CD4-positive, alpha-beta memory T cell (primary cell): ENCODE measurements at places on chromosomes 12 and 14.

- no peak for DNase-seq
Observed at GRCh38 chr14:35395283-35395682, 9.3 kb downstream of the NFKBIA start.

DNA sequence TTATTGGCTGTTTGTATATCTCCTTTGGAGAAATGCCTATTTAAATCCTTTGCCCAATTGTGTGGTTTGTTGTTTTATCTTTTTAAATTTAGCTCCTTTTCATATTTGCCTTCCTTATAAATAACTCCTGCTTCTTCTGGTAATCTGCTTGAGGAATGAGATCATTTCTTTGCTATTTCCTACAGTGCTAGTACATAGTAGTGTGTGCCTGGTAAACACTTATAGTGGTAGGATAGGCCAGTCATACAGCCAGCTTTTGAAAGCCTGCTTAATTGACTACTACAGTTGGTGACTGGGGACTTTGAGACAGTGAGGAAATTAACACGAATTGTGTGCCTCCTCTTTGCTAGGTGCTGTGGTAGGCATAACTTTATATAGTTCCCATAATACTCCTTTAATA is 68.7 kb downstream of the BORCS5 start:
- DNase-seq, result no peak

- DNase-seq, result no peak
Observed at GRCh38 chr14:78157494-78158437, 12.4 kb upstream of the NRXN3 start.

DNA sequence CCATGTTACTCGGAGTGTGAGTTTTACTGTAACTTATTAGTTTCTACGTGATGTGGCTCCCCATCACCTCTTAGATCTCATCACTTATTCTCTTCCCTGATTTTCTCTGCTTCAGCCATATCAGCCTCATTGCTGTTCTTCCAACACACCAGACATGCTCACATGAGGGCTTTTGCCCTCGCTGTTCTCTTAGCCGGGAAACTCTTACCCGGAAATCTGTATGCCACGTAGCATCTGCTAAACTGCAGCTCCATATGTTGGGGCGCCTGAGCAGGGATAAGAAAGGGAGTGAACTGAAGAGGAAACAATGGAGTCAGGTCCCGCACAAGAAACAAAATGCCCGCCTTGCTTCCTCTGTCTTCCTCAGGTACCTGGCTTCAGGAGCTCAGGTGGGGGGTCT is 16.6 kb downstream of the SMUG1 start:
- no peak for DNase-seq

DNA sequence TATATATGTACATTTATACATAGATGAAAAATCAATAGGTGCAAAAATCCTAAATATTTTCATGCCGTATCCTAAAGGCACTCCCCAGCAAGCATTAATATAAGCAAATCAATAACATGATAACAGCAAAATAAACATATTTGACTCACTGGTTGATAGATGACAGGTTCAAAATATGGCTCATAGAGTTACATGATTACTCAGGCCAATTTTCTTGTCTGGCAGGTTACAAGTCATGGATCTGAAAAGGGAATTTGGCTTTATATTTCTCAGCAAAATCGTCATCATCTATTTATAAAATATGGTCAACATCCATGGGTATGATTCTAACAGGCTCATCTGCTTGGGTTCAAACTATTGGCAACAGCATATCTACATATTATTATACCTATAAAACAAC is 34.9 kb upstream of the SYT1 start:
- no peak for DNase-seq

DNA sequence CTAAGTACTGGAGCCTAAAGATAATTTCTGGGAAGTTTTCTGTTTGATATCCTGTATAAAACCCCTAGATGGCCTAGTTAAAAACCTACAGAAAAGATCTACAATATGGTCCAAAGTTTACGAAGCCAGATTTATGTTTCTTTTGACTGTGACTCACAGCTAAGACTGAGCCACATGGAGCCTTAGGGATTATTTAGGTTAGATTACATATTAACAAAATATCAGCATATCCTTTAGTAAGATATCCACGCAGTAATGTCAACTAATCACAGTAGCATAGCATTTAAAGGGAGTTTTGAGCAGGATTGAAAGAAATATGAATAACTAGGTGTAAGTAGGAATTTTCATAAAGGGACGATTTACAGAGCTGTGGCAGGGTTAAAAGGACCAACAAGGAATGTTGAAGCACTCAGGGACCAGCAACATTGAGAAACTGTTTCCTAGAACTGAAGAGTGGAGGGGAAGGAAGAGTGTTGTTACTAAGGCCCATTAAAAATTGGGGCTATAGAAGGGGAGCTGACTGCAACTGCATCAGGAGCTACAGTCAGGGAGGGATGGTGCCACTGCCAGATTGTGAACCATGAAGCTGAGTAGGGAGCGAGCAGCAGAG is 155.5 kb downstream of the DACT1 start:
- no peak for DNase-seq

DNA sequence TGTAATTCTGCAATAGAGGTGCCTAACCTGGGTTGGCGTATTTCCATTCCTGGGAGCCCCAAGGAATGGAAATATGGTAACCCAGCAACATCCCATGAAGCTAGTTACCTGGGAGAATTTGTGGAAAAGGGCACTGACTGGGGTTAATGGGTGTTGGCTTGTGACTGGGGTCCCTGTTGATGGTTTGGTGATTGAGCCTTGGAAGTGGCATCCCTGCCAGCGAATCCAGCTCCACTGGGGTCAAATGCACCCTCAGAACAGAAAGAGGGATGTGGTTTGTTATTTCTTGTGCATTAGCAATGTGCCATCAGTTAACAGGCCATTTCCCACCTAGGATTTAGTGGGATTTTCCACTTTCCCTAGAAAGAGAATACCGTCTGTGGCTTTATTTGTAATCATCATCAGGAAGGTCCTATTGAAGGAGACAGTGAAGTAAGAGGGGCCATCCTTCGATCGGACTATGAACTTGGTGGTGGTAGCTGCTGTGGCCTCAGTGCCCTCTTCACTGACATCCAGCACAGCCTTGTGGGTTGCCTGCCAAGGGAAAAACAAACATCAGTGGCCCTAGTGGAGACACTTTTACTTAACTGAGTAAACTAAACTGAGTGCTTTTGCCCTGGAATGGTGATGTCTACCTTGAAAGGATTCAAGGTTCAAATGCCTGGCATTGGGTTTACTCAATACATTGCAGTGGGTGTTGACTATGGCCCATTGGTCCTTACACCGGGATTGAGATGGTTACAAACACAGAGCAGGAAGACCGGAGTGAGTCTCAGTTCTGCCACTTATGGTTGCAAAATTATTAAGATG is 10.4 kb upstream of the SERPINA11 start:
- no peak for DNase-seq

- DNase-seq, result no peak
Observed at GRCh38 chr14:68762953-68763764, 29.7 kb downstream of the ZFP36L1 start.

DNA sequence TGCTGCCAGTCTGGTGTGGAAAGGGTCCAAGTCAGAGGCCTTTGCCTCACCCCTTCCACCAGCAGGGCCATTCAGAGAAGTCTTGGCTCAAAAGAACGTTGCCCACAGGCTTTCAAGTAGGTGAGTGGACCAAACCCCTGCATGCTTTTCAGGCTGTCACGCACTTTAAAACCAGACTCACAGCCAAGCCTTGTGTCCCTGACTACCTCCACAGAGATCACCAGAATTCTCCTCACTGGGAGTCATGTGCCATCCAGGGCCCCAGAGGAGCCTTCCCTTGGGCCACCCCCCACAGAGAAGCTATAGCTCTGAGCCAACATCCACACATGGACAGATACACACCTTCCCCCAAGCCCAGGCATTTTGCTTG is 283.1 kb downstream of the DPF3 start:
- DNase-seq, result no peak

GRCh38 chr12:95335948-95336347 is 118.3 kb downstream of the VEZT start:
- no peak for DNase-seq

- no peak for DNase-seq
Observed at GRCh38 chr14:68144051-68144681, 324.6 kb downstream of the RAD51B start.

- DNase-seq, result no peak
Observed at GRCh38 chr12:116116650-116117424, 160.7 kb downstream of the MED13L start.

- DNase-seq, result no peak
Observed at GRCh38 chr14:21169573-21169972, 13.7 kb upstream of the OR5AU1 start.

DNA sequence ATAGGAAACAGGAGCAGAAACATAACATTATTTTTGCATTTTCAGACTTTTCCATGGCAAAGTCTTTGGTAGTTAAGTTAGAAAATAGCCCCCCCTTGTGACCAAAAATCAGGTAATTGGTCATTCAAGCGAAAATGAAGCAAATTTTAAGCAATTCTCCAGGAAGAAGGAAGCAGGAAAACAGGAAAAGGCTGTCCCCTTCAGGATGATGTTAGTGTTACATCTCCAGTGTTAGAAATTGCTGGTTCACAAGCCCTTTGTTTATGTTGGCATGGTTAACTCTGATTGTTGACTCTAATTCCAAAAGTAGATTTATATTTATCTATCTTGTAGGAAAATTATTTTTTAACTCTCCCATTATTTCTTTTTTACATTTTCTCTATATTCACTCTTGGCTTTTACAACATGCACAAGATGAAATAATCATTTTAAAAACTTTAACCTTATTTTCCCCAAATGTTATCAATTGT is 18.8 kb upstream of the GAS2L3 start:
- DNase-seq, result no peak

GRCh38 chr14:64681796-64682710 is 22.2 kb upstream of the PLEKHG3 start:
- DNase-seq, result no peak

- DNase-seq, result peak; percentile 87
Observed at GRCh38 chr12:112937741-112938719, at the start of gene OAS3. Gene OAS3 (plus strand): TSS chr12:112938474. CDS start chr12:112938531, 57 bp downstream.

DNA sequence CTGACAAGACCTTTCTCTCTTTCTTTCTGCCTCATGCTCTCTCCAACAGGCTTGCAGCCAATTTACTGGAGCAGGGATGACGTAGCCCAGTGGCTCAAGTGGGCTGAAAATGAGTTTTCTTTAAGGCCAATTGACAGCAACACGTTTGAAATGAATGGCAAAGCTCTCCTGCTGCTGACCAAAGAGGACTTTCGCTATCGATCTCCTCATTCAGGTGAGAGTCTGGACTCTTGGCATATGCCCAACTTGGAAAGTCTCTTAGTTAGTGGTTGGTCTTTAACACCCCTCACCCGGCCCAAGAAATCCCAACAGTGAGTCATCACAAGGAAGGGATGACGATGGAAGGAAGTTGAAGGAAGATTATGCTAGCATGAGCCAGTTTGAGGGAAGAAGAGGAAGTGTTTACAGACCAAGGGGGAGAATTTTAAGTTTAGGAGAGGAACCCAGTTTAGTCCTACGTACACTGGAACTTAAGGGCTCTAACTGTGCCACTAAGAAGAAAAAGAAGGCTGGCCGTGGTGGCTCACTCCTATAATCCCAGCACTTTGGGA is 189.7 kb downstream of the ETV6 start:
- DNase-seq, result no peak

DNA sequence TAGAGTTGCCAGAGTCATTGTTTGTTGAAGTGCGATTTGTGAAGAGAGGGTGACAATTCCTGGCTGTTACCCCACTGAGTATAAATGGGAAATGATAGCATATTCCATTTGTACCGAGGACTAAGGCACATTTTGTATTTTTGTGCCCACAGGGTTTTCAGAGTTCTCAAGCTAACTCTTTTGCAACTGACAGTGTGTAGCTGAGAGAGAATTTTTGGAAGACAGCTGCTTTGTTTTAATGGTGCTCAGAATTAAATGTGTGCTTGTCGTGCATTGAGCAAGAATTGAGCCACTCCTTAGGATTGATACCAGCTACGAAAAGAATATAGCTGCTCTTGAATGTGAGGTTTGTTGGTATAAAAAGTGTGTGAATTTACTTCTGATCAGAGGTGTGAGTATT is 21.7 kb downstream of the ANKRD13A start:
- DNase-seq, result no peak

GRCh38 chr14:55382483-55382882 is 29.1 kb downstream of the ATG14 start:
- DNase-seq, result no peak

GRCh38 chr14:53695692-53696214 is 260.9 kb downstream of the BMP4 start:
- DNase-seq, result no peak

GRCh38 chr12:94309373-94309772 is 150.3 kb downstream of the CEP83 start:
- no peak for DNase-seq

- no peak for DNase-seq
Observed at GRCh38 chr14:99679996-99680395, 4.1 kb upstream of the CYP46A1 start.

- DNase-seq, result no peak
Observed at GRCh38 chr14:92362781-92363235, 39.8 kb downstream of the SLC24A4 start.

- DNase-seq, result no peak
Observed at GRCh38 chr14:69424149-69424923, 25.8 kb downstream of the SLC39A9 start.

- no peak for DNase-seq
Observed at GRCh38 chr14:55518391-55518790, 61.6 kb upstream of the KTN1 start.

GRCh38 chr12:27573972-27574371 is 50.0 kb downstream of the PPFIBP1 start:
- no peak for DNase-seq

GRCh38 chr12:43361031-43361710 is 190.8 kb downstream of the ADAMTS20 start:
- DNase-seq, result no peak

DNA sequence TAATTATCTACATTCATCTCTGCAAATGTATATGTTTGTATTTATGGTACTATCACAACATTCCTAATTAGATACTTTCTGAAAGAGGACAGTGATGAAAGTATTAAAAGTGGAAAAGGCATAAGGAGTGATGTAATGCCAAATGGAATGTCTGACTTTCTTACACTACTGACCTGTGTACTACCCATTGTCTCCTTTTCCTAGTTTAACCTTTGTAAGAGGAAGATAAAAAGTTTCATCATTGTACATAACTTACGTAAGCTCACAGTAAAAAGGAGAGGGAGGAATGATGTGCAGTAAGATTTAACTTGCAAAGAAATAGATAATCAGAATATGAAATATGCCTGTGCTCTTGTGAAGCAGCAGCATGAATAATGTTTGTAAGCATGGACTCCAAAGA is 55.9 kb downstream of the SOX5 start:
- DNase-seq, result no peak

DNA sequence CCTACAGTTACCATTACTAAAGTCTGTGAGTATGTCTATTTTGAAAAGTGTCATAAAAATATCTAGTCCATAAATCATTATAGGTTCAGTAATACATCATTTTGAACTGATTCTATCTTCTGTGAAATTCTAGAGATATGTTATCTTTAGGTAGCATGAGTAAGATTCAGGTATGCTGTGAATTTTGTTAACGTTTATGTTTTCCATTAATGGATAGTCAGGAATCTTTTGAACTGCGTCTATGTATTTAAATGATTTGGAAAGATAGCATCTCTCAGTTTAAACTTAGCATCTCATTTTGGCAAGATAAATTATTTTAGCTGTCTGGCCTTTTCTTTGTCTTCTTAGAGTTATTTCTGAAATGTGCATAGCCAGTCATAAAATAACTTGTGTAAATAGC is 8.3 kb downstream of the ALG10B start:
- DNase-seq, result no peak
